Epithelial cell of esophagus (primary cell): ENCODE measurements at places on chromosomes 13 and 19.

DNA sequence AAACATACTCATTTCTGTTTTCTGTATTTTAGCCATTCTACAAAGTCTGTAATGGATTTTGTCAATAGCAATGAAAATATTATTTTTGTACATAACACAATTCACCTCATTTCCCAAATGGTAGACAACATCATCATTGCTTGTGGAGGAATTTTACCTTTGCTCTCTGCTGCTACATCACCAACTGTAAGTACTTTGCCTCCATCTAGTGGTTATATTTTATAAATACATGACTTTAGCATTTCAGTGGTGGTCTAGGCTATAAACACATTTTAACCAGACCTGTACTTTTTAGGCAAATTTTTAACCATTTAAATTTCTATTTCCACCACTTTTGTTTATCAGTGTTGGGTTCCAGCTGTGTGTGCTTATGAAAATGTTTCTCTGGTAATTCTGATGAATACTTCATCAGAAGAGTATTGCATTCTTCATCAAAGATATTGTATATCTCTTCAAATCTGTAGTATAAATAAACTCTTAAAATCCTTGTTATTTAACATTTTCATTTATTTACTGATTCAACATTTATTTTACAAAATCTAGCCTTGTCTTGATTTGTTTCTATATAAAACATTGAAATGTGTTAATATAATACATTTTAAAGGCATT lies 222.4 kb downstream of the NBEA start:
- peak; percentile 41 for DNase-seq

GRCh38 chr13:64441740-64442139 lies 2788.4 kb downstream of the PCDH9 start:
- DNase-seq: no peak

- DNase-seq: no peak
Measured at GRCh38 chr19:1985588-1986356, 29.7 kb downstream of the BTBD2 start.

GRCh38 chr13:58573743-58574142 lies 942.2 kb downstream of the PCDH17 start:
- no peak for DNase-seq

- DNase-seq: no peak
Measured at GRCh38 chr13:104526561-104526960, 1460.3 kb upstream of the SLC10A2 start.

DNA sequence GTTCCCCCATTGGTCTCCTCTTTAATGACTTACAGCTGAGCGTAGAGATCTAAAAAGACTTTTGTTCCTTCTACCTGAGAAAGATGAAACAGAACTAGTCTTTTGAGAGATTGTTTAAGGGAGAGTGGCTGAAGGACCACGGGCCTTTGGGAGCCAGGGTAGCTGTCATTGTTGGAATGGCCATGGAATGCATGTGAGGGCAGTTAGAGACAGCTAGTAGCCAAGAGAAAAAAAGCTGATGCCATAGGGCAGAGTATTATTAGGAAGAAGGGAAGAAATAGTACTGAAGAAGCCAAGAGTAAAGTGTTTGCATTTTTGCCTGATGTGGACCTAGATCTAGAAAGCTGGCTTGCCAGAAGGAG lies 5.6 kb downstream of the ZNF507 start:
- no peak for DNase-seq

DNA sequence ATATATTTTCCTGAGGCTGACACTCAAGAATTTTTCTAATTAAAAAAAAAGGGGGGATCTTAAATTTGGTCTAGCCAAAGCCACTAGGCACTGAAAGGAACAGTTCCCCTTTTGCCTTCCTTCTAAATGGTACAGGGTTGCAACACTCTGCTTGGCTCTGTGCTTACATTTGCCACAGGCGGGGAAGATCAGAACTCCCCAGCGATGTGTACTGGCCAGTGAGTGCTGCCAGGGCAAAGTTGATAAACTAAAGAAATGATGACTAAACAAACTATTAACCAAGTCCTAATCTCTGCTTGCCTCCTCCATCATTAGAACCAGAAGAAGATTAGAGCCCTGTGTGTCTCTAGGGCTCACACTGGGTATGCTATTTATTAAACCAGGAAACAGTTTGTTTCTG lies 75.3 kb upstream of the SCEL start:
- no peak for DNase-seq

GRCh38 chr13:27259831-27260230 lies 8.5 kb downstream of the RPL21 start:
- peak; percentile 24 for DNase-seq

DNA sequence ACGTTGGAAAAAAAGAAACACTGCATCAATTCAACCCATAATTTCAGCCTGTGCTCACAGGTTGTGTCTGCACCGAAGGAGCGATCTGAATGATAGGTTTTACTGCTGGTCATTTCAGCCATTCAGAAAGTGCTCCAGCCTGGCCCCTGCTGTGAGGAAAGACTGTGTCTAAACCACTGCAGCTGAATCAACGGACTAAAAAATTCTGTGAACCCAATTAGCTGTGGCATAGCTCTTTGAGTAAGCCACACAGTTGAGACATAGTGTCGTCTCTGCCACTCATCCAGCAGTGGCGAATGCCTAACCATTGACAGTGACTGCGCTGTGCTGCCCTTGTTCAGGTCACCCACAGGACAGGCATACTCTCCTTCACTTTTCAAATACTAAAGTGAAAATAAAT lies 179.8 kb downstream of the COG6 start:
- no peak for DNase-seq

- DNase-seq: peak; percentile 4
Measured at GRCh38 chr13:72932250-72932649, 126.6 kb upstream of the KLF5 start.

- DNase-seq: peak; percentile 86
Measured at GRCh38 chr19:16429066-16429758, 42.6 kb downstream of the EPS15L1 start.

DNA sequence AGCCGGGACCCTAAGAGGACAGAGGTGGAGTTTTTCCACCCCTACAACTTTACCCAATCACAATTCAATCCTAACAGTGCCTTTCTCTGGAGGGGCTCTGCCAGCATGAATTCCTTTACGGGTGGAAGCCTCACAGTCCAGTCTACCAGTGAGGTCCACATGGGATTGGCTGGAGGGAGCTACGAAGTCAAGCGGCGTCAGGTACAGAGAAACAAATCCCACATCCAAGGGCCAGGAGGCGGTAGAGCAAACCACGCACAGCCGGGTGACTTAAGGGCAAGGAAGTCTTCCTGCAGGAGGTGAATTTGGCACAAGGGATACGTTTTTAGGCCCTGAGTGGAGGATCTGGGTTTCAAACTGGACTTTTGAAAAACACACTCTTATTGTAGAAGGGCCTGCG lies 199.6 kb downstream of the UQCRFS1 start:
- no peak for DNase-seq

GRCh38 chr13:30396434-30397075 lies 25.7 kb upstream of the UBE2L5 start:
- DNase-seq: peak; percentile 50

DNA sequence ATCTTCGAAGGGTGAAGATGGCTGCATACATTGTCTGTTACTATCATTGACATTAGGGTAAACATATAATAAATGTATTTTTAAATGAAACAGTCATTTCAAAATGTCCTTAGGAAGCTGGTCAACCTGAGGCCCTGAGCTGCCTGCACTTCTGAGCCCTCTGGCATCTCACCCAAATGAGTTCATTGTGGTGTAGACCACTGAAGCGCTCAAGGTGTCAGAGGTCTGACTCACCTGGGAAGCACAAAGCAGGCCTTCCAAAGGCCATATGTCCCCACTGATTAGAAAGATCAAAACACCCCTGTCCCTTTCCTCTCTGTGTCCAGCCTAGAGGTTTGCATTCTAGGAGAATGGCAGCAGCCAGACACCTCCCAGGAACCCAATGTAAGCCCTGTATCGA lies 59.6 kb downstream of the COL4A2 start:
- DNase-seq: peak; percentile 39

- no peak for DNase-seq
Measured at GRCh38 chr19:7440188-7440975, 48.5 kb downstream of the PEX11G start.

GRCh38 chr13:106357198-106357597 lies 178.3 kb downstream of the EFNB2 start:
- DNase-seq: no peak

- DNase-seq: peak; percentile 66
Measured at GRCh38 chr19:35644987-35645679, 3.0 kb upstream of the COX6B1 start.

GRCh38 chr19:31356587-31357314 lies 7.5 kb upstream of the TSHZ3 start:
- DNase-seq: peak; percentile 61

- DNase-seq: peak; percentile 54
Measured at GRCh38 chr19:23787106-23787505, 28.4 kb upstream of the ZNF681 start.

DNA sequence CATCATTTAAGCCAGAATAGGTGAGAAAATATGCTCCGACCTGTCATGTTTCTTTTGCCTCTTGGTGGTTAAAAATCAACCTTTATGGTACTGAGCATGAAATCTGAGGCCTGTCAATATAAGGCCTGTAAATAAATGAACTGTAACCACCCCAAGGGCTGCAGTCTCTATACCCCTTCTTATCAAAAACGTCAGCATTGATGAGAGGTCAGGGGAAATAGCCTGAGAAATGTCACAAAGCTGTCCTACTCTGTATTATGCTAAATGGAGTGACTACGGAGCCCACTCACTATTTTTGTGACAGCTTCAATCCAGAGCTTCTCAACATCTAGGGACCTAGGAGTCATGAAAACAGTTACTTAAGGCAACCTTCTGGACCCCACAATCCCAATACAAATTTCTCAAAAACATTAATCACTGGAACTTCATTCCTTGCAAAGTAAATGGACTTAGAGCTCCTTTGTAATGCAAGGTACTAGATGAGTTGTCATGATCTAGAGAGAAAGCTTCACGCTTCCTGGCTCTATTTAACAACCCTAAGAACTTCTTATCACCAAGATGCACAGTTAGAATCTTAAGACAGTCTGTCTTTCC lies 2.7 kb upstream of the RAP2A start:
- no peak for DNase-seq

DNA sequence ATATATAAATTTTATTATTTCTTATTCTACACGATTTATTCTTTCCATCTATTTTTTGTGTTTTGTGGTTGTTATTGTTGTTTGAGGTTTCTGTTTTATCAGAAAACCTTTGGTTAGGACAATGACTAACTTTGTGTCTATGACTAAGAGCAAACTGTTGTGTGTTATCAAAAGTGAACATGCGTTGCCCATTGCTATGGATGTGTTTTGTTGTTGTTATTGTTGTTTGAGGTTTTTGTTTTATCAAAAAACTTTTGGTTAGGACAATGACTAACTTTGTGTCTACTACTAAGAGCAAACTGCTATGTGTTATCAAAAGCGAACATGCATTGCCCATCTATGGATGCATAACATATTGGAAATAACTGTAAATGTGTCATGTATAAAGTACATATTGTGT lies 692.3 kb downstream of the SLITRK1 start:
- no peak for DNase-seq

DNA sequence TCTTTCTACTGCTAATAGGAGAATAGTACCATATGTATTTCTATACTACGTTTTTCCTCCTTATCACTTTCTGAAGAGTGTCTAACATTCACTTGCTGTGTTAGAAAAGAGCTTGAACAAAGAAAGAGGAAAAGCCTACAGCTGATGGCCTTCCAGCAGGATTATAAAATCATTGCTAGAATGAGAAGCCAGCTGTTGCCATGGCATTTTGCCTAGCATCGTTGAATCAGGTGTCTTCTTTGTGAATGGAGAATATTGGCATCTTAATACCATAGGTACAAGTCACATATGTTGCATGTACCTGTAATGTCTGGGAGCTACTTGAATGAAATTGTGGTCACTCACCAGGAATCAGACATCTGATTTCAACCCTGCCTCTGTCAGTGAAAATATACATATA lies 1174.9 kb downstream of the PCDH17 start:
- DNase-seq: no peak

DNA sequence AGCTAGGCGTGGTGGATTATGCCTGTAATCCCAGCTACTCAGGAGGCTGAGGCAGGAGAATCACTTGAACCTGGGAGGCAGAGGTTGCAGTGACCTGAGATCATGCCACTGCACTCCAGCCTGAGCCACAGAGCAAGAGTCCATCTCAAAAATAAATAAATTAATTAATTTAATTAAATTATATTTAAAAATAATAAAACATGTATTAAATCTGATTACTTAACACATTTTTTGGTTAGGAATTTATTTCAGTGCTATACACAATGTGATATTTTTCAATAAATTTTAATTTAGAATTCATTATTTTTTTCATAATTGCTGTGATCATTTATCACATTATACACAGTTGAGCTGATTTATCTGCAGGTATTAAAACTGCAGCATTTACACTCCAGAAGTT lies 1101.5 kb upstream of the MIR17HG start:
- no peak for DNase-seq

GRCh38 chr19:13795595-13796300 lies 505 bp downstream of the ZSWIM4 start:
- DNase-seq: peak; percentile 41

DNA sequence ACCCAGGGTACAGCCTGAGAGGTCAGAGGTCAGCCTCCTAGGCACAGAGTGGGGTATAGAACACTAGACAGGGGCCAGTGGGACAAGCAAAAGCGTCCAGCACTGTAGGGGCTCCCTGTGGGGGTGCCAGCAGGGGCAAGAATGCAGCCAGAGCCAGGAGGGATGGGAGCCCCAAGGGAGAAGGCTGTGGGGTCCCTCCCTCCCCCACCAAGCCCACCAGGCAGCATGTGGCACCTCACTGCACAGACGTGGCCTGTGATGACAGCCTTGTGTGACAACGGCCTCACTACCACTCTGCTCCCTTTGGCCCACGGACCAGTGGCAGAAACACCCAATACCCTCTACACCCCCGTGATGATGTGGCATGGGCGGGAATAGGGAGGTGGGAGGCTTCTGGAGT lies 10.1 kb downstream of the ARMC6 start:
- no peak for DNase-seq

- DNase-seq: no peak
Measured at GRCh38 chr19:6412061-6412446, 12.6 kb downstream of the KHSRP start.

DNA sequence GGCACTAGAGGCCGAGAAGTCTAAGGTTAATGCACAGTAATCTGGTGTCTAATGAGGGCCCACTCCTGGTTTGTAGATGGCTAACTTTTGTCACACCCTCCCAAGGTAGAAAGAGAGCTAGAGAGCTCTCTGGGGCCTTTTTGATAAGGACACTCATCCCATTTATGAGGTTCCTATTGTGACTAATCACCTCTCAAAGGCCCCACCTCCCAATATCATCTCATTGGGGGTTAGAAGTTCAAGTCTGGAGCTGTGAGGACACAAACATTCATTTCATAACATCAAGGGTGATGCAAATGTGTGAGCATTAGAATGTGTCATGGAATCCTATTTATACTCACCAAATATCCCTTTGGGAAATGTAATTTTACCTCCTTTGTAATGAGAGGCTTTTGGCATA lies 79.2 kb upstream of the SLC10A2 start:
- peak; percentile 73 for DNase-seq
